PC-3 (cell line): ENCODE measurements at places on chromosomes 5 and 9. TPM values are rescaled to one million over a fixed set of nuclear protein-coding genes. Genes with fewer than 3 reads are reported as not detected.

FOXI1 gene
- not detected in 2 replicates for total RNA-seq

EPB41L4A gene
- not detected in 2 replicates for total RNA-seq

SYNPO gene
- total RNA-seq, result 5.3 and 8.4 TPM in 2 replicates

ARID3C gene
- total RNA-seq, result 0.23 TPM in 1 of 2 replicates, not detected in the other

- DNase-seq, result no peak
These were observed 2.5 kb upstream of the TCF7 start for GRCh38 chr5:134111741-134112647.

GRCh38 chr9:71250581-71250980, 129.2 kb upstream of the TRPM3 start:
- no peak for DNase-seq

- no peak for DNase-seq
These were observed 1.0 kb upstream of the CORO2A start for GRCh38 chr9:98193336-98193944.

GRCh38 chr9:93686127-93686879, 109.9 kb downstream of the PHF2 start:
- no peak for DNase-seq

GRCh38 chr5:71475788-71476384, 20.4 kb downstream of the BDP1 start:
- DNase-seq, result peak; percentile 37

DNA sequence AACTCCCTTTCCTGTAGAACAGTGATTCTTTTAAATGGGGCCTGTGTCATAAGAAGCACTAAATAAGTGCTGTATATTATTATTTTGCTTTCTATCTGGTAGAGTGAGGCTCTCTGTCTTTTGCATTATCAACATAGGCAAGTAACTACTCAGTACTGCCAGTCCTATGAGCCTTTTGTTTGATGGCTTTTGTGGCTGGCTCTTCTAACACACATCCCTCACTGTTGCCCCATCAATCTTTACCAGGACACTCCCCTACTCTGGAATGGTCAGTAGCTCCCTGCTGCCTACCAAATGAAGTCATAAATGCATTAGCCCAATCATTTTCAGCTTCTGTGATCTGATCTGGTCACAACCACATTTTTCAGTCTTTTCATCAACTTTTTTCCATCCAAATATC, 137.6 kb downstream of the INSYN2B start:
- DNase-seq, result no peak

GRCh38 chr9:89422151-89422975, 75.5 kb downstream of the SEMA4D start:
- DNase-seq, result peak; percentile 15

GRCh38 chr5:135995976-135996375, 32.8 kb upstream of the TGFBI start:
- DNase-seq, result no peak

DNA sequence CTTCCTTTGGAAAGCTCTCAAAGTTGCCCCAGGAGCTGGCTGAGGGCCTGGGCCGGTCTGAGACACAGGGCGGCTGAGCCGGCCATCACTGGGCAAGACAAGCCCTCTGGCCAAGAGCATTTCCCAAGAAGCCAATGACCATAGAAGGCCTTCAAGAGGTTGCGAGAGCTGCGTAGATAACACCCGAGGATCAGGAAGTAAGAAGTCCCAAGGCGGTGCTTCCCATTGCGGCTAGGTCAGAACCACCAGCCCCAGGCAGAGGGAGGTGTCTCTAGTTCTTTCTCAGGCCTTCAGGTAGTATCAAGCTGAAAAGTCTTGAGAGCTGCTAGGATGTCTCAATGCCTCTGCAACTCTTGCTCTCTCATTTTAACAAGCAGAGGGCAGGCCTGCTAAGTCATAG, 54.0 kb upstream of the C5orf58 start:
- no peak for DNase-seq

DNA sequence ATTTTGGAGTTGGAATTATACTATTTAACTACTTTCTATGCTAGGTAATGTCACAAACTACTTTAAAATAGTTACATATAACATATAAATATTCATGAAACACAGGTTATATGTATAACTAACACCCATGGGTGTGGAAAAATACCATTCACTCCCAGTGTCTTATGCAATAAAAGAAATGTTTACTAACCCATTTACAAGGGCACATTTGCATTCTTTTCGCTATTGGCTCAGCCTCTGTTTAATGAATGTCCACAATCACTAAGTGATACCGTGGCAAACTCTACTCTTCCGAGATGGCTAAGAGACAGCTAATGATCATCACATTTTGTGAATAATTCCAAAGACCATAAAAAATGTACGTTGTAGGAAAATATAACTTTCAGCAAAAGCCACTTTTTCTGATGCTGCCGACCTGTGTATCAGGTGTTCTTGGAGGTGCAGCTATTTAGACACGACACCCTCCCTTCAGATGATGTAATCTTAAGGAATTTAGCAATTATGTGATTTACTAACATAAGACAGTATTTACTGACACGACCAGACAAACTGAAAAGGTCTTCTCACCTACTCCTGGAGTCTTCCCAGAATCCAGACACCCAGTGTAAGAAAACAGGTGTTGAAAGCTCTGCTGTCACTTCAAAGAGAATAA, 121.7 kb upstream of the FAM120A start:
- DNase-seq, result peak; percentile 33

GRCh38 chr9:123302348-123303214, 34.2 kb upstream of the STRBP start:
- no peak for DNase-seq
